Brain (organoid and tissue), 16 donors: ENCODE measurements at places on chromosomes 1 and 21. TPM values are rescaled to one million over a fixed set of nuclear protein-coding genes. Genes with fewer than 3 reads are reported as not detected.

Gene RAB7B
- polyA plus RNA-seq = 1.2 TPM

Gene RORC
- 3.1 TPM for polyA plus RNA-seq

Gene TRIM17
- 0.61 TPM for polyA plus RNA-seq

Gene HHIPL2
- polyA plus RNA-seq = not detected
